Fibroblast of lung (primary cell): ENCODE measurements at places on chromosomes 16 and 17. TPM values are rescaled to one million over a fixed set of nuclear protein-coding genes. Genes with fewer than 3 reads are reported as not detected.

The TBX4 gene
- 35.2 and 44.1 TPM in 2 replicates for total RNA-seq

The KRT15 gene
- 0.17 TPM in 1 of 2 replicates, not detected in the other for total RNA-seq

The OTOA gene
- total RNA-seq, result 0.17 TPM in 1 of 2 replicates, not detected in the other

The APOBR gene
- total RNA-seq, result under 0.01 TPM in 1 of 2 replicates, not detected in the other

The SULT1A4 gene
- 1.5 and 2.1 TPM in 2 replicates for total RNA-seq

The UBALD1 gene
- total RNA-seq, result 3.6 and 4.4 TPM in 2 replicates

The SGSM2 gene
- 25.7 and 31.5 TPM in 2 replicates for total RNA-seq

The CLEC19A gene
- total RNA-seq, result not detected in 2 replicates

The TENT4B gene
- 11.0 and 12.2 TPM in 2 replicates for total RNA-seq

The DYNLRB2 gene
- 0.26 and 0.33 TPM in 2 replicates for total RNA-seq

The TNFSF12 gene
- total RNA-seq, result 5.1 and 9.6 TPM in 2 replicates

The ASPHD1 gene
- 5.4 and 5.9 TPM in 2 replicates for total RNA-seq

The CD300E gene
- total RNA-seq, result not detected in 2 replicates
